ENCODE measurements at places on chromosomes 1 and 21.

- no peak for DNase-seq
These were observed 237.9 kb downstream of the USP25 start for GRCh38 chr21:15967661-15968060.

DNA sequence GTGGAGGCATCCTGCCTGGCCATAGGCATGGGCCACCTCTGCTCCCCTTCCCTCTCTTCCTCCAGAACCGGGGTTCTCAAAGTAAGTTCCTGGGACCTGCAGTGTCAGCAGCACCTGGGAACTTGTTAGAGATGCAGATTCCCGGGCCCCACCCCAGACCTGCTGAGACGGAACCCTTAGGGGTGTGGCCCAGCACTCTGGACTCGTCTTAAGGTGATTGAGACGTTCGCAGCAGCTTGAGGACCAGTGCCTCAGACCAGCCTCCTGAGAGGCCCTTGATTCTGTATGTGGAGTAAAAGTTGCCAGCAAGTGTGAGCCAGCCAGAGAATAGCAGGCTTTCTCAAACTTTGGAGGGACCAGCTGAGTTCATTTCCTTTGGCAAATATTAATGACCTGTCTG, 14.2 kb downstream of the COQ8A start:
- DNase-seq, result no peak

- DNase-seq, result no peak
These were observed 92.9 kb downstream of the KCNN3 start for GRCh38 chr1:154777154-154777553.

GRCh38 chr1:107514841-107515240, 374.0 kb downstream of the NTNG1 start:
- no peak for DNase-seq

DNA sequence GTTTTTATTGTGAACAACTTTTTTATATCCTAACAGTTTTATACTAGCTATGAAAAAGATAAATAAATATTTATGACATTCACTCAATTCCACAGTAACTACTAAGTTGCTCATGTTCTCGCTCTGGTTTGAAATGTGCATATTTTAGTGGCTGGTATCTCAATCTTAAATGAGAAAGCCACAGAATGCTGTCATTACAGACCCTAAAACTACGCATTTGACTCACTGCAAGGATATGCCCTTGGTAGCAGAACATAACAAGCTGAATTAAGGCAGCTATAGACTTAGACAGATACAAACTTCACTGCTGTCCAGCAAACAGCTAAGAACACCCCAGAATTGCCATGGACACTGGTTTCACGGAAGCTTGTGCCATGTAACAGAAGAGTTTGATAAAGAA, 19.0 kb downstream of the DAB1 start:
- DNase-seq, result no peak

GRCh38 chr1:167077128-167077867, 12.9 kb downstream of the GPA33 start:
- DNase-seq, result no peak

DNA sequence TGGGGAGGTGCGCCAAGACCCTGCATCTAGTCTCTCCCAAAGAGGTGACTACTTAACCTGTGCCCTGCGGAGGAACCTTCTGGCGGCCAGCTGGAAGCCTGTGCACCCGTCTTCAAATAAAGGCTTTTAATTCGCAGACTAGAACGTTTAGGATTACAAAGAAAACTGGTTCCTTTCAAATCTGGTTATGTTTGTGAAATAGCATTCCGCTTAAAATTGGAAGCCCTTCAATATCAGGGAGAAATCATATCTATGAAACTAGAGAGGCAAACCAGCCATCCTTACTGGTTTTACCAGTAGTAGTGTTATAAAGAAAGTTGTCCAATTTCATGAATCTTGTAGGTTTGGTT, 250.8 kb downstream of the FAM72C start:
- no peak for DNase-seq

DNA sequence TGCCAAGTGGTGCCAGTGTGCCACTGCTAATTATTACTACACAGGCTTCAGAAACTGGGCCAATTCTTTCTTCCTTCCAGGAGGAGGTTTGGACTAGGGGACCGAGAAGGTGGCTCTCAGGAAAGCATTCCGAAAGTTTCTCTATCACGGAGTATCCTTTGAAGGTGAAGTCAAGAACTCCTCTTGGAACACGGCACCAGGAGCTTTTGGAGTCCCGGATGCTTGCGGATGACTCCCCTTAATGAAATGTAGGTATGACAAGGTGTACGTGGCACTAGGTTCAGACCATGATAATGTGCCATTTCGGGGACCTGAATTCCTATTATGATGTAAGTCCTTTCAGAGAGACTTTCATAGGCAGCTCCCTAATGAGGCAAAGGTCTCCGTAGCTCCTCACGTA, 634.1 kb downstream of the KIF26B start:
- DNase-seq, result no peak

DNA sequence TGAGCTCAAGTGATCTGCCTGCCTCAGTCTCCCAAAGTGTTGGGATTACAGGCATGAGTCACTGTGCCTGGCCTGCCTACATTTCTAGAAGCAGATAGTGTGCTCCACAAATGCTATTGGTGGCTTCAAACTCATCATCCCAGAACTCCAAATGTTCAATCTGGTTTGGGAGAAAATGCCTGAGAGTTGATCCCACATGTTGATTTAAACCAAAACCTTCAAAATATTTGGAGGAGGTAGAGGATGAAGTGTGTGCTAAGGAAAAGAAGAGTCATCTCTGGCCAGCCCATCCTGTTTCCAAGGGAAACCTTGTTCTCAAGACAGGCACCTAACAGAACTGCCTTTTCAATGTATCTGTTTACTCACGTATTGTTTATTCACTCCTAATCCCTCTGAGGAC, 55.4 kb upstream of the GRHL3 start:
- DNase-seq, result no peak

GRCh38 chr1:46461017-46461808, 28.4 kb upstream of the DMBX1 start:
- DNase-seq, result no peak

DNA sequence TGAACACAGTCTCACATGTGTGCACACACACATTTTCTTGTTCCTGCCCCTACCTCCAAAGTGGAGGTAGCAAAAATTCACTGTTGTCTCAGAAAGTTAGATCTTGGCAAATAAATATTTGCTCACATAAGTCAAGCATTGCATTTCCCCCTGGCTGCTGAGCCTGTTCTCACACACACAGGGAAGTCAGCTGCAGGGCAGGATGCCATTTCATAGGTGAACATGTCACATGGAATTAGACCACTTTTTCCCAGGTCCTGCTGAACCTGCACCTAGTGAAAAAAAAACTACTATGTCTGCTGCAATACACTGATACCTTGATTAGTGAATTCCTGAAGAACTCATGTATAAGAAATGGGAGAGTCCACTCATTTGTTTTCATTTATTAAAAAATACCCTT, 5.3 kb upstream of the CD55 start:
- no peak for DNase-seq

DNA sequence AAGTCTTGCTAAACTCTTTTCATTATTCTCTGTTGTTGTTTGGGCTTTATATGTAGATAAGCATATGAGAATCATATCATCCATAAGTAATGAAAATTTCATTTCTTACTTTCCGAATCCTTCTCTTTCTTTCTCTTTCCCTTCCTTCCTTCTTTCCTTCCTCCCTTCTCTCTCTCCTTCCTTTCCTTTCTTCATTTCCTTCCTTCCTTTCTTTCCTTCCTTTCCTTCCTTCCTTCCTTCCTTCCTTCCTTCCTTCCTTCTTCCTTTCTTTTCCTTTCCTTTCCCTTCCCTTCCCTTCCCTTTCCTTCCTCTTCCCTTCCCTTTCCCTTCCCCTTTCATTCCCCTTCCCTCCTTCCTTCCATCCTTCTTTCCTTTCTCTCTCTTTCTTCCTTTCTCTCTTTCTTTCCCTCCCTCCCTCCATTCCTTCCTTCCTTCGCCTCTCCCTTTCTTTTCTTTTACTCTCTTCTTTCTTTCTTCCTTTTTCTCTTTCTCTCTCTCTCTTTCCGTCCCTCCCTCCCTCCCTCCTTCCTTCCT, 147.3 kb downstream of the UCK2 start:
- DNase-seq, result no peak

DNA sequence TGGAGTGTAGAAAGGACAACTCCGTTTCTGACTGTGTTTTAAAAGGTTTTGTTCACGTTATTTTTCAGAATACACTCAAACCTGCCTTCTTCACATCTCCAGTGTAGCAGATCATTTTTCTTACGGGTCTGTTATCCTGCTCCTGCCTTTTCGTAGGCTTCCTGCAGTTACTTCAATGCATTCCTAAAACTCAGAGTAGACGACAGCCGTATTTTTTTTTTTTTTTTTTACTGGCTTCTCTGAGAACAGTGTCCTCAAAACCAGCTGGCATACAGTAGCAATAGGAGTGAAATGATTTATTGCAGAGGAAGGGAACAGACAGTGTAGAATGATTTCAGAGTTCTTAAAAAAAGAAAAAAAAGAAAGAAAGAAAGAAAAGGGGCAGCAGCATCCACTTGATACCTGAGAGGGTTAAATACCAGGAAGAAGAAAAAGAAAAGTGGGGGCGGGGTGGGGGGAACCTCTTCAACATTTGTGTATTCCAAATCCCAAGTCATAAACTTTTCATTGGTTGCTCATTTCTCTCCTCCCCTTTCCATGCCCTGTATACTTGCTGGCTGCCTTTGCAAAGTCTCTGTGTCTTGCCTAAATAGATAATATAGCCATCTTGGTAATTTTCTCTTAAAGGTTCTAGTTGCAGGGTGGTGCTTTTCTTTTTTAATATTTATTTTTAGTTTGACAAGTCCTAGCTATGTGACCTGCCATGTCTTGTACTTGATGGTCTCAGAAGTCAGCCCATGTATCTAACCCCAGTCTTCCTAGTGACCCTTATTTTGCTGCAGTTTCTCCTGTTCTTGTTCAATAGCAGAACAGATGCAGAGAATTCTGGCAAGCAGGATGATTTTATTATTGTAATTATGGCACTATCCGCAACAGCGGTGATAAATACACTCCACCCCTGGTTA, 2.8 kb downstream of the TGFB2 start:
- DNase-seq, result no peak

DNA sequence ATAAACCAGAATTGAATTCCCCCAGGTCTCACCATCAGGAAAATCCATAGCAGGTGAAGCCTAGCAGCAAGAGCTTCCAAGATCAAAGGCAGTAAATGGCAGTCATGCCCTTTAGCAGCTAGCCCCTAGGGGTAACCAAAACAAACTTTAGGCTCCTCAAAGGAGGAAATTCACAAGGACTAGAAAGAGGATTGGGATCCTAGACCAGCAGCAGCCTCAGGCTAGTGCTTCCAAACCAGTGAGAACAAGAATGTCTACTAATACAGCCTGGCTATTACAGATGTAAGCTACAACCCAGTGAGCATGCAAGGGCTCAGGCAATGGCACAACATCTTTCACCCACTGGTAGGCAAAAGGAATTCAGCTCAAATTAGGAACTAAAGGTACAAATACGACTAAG, 11.1 kb upstream of the RIMKLA start:
- DNase-seq, result no peak

- DNase-seq, result no peak
These were observed 59.6 kb upstream of the ACTRT2 start for GRCh38 chr1:2961661-2962060.

DNA sequence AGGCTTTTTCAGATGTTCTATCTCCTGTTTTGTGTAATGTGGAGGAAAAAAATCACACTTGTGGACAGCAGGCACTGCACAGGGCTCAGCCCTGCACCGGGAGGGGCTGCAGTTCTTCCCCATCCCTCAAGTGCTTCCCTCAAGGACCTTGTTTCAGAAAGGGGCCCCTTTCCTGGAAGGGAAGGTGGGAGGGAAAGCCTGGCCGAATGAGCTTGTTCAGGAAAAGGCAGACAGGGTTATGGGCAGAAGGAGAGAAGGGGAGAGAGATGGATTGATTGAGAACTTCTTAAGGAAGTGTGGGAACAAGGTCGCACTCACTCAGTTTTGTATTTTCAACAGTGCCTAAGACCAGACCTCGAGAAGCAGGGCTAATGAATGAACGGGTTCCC, 41.2 kb downstream of the OLFML2B start:
- DNase-seq, result no peak

GRCh38 chr1:89608319-89608983, 24.5 kb upstream of the LRRC8C start:
- DNase-seq, result no peak

GRCh38 chr1:97647776-97648175, 273.1 kb downstream of the DPYD start:
- DNase-seq, result no peak

DNA sequence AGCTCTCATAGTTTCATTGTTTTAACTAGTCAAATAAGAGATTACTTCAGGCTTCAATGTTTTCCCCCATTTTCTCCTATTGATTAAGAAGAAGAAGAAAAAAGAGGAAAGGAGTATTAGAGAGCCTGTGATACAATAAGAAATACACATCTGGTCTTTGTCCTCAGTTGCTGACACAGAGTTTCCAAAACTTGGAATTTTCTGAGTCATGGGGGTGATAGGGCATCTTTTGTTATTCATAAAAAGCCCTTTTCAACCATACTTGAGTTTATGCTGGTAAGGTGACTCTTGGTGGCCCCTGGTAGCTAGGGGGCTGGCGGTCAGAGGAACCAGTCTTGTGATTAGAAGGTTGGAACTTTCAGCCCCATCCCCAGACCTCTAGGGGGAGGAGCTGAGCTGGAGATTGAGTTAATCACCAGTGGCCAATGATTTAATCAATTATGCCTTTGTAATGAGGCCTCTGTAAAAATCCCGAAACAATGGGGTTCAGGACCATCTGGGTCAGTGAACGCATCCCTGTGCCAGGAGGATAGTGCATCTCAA, 28.9 kb upstream of the KLF18 start:
- DNase-seq, result no peak

DNA sequence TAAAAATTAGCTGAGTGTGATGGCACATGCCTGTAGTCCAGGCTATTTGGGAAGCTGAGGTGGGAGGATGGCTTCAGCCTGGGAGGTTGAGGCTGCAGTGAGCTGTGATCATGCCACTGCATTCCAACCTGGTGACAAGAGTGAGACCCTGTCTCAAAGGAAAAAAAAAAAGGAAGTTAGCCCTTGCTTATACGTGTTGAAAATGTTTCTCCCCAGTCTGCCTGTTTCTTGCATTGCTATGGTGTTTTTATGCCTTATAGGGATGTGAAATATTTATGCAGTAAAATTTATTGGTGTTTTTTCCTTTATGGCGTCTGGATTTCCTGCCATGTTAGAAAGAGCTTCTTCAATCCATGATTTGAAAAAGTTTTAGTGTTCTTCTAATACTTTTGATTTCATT, 3.6 kb upstream of the RERE start:
- DNase-seq, result no peak

DNA sequence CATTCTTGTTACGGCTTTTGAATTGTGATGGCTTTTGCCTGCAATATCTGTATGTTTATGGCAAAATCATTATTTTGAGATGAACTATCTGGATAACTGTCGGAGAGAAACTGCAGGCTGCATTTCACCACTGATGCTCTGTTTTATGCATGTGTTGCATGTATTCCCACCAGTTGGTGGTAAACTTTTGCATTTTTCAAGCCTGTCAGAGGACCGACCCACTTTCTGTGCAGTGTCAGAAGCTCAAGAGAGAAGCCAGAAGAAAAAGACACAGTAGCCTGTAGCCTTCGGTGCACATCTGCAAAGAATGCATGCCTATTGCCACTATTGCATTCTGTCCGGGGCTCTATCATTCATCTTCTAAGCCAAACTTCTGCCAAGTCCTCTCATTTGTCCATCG, 41.6 kb downstream of the OLIG1 start:
- no peak for DNase-seq

- no peak for DNase-seq
These were observed 126.0 kb upstream of the KCNJ6 start for GRCh38 chr21:38042246-38042645.

Data from stimulated activated naive B cell treated with anti-CD40 and anti-IgM and Interleukin-4, amounts not matched to agents 10 μg/mL and 1 μg/mL and 100 μg/mL, for 72 hours (primary cell).